Choroid plexus epithelial cell (primary cell): ENCODE measurements at places on chromosomes 12 and 14.

GRCh38 chr12:67070307-67070600 lies 198.9 kb upstream of the CAND1 start:
- no peak for DNase-seq

DNA sequence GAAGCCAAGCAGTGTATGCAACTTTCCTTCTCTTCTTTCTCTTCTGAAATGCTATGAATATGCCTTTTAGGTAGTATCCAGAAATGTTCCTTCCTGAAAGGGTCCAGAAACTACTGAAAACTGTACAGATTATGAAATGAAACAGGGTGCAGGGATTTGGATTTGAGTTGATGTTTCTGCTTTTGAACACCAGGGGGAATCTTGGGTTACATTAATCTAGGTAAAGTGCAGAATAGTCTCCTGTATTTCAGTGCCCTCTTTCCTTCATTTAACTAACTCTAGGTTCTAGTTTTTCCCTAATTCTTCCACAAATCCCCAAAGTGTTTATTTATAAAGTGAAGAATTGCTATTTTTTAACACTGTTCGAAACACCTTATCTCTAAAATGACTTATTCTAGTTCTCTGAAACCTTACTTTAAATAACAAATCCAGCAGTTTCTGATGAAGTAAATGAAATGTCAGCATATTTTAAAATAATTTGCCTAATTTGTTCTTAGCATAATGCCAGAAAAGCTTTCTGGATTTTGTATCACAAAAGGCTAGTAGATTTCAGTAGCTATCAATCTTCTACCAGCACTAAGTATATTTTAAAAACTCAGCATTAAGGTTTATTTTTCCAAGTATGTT lies 111.9 kb downstream of the LRRK2 start:
- peak; percentile 48 for DNase-seq

DNA sequence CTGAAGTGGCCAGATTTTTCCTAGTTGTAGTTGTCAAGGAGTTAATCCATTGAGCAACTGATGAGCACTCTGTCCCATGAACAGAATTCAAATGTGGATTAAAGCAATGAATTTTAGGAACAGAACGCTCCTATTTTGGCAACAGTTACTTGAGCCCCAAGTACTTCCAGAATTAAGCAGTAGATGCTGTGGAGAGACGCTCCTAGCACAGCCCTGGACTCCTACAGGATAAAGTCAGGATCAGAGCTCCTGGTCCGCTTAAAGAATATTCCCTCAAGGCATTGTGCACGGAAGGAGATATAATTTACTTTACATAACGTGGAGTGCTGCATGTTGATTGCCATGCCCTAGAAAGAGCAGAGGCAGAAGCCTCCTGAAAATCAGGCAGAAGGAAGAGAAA lies 53.4 kb downstream of the FLRT2 start:
- no peak for DNase-seq

- peak; percentile 21 for DNase-seq
These were observed 48.6 kb upstream of the PPP1R12A start for GRCh38 chr12:79983492-79983891.

DNA sequence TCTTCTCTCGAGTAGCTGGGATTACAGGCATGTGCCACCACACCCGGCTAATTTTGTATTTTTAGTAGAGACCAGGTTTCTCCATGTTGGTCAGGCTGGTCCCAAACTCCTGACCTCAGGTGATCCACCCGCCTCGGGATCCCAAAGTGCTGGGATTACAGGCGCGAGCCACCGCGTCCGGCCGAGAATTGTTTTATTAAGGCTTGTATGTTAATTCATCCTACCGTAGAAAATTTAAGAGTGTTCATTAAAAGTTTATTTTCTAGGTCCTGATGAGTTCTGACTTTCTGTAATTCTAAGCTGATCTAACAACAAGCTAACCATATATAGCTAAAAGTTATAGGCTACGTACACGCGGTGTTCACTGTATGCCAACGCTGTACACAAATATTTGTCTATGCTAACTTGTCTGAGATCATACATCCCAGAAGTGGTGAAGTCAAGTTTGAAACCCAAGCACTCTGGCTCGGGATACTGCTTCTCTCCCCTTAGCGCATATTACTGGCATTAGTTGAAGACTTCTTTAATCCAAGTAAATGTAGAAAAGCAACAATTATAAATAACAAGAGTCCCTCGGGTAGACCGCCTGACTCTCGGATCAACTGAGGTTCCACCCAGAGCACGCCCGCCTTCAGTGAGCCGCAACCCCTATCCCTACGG lies 570 bp upstream of the MRPS35 start:
- DNase-seq = peak; percentile 70

- DNase-seq = no peak
These were observed 22.5 kb upstream of the HIGD1C start for GRCh38 chr12:50929831-50930230.

GRCh38 chr12:63949902-63950301 lies 105.4 kb downstream of the SRGAP1 start:
- peak; percentile 61 for DNase-seq

- DNase-seq = peak; percentile 35
These were observed 8.6 kb downstream of the TC2N start for GRCh38 chr14:91858536-91859275.

DNA sequence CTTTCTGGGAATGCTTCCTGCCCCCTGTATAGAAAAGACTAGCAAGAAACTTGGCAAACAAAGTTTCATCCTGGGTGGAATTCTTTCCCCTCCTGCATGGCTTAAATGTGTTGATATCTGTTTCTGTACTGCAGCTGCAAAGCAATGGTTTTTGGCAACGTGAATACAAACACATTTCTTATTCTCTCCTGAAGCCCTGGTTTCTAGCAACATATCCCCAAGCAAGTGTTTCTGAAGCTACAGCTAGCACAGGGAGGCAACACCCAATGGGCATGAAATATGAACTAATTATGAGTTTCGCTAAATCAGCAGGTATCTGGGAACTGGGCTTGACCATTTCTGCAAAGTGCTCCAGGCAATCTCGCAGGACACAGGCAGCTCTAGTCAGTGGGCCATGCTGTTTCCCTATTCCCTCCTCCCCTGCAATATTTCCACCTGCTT lies 392.3 kb upstream of the TMPO start:
- no peak for DNase-seq
